ENCODE measurements at places on chromosomes 2 and 18.

GRCh38 chr2:200650195-200650594 lies 64.4 kb downstream of the AOX1 start:
- peak; percentile 33 for DNase-seq

- no peak for DNase-seq
These were observed 42.3 kb downstream of the IL1R2 start for GRCh38 chr2:102033750-102034682.

GRCh38 chr18:9029131-9029530 lies 73.4 kb upstream of the NDUFV2 start:
- DNase-seq: peak; percentile 64

- DNase-seq: no peak
These were observed 98.7 kb downstream of the ACVR1 start for GRCh38 chr2:157777427-157777826.

GRCh38 chr2:127642706-127643438 lies 3.1 kb upstream of the GPR17 start:
- DNase-seq: no peak
